Bronchial epithelial cell (primary cell): ENCODE measurements at places on chromosomes 4 and X. TPM values are rescaled to one million over a fixed set of nuclear protein-coding genes. Genes with fewer than 3 reads are reported as not detected.

CLDN34 gene
- not detected in 2 replicates for total RNA-seq

PRSS12 gene
- total RNA-seq: 24.2 and 33.7 TPM in 2 replicates

ASB9 gene
- total RNA-seq: not detected in 2 replicates

PDLIM5 gene
- 82.9 and 121 TPM in 2 replicates for total RNA-seq

SCML1 gene
- 4.0 and 4.2 TPM in 2 replicates for total RNA-seq

ASMT gene
- under 0.01 and 0.13 TPM in 2 replicates for total RNA-seq

GPC3 gene
- total RNA-seq: 0.26 and 0.90 TPM in 2 replicates

ADH1C gene
- 0.26 TPM in 1 of 2 replicates, not detected in the other for total RNA-seq

EVC2 gene
- total RNA-seq: 8.2 and 9.5 TPM in 2 replicates

IL1RAPL1 gene
- total RNA-seq: not detected in 2 replicates

CC2D2A gene
- 5.5 and 5.8 TPM in 2 replicates for total RNA-seq

SYP gene
- under 0.01 TPM in 2 replicates for total RNA-seq

SOWAHD gene
- under 0.01 TPM in 2 replicates for total RNA-seq

DDX60 gene
- total RNA-seq: 2.8 and 2.9 TPM in 2 replicates

TNMD gene
- not detected in 2 replicates for total RNA-seq

FRG2 gene
- not detected in 2 replicates for total RNA-seq

SPIN2A gene
- total RNA-seq: 0.13 TPM in 1 of 2 replicates, not detected in the other

CHRNA9 gene
- 0.13 and 0.26 TPM in 2 replicates for total RNA-seq

SLC10A7 gene
- 7.4 and 10.4 TPM in 2 replicates for total RNA-seq

F8A1 gene
- total RNA-seq: 0.64 and 0.79 TPM in 2 replicates

TMSB15C gene
- total RNA-seq: 0.79 and 1.8 TPM in 2 replicates

PRSS48 gene
- not detected in 2 replicates for total RNA-seq

ANKRD17 gene
- 41.9 and 45.6 TPM in 2 replicates for total RNA-seq

BEX2 gene
- total RNA-seq: 46.6 and 79.8 TPM in 2 replicates

OTC gene
- total RNA-seq: not detected in 2 replicates

LAGE3 gene
- 7.2 and 14.7 TPM in 2 replicates for total RNA-seq

ADAM29 gene
- not detected in 2 replicates for total RNA-seq

RAB40A gene
- total RNA-seq: under 0.01 and 0.13 TPM in 2 replicates

PCDH10 gene
- under 0.01 TPM in 2 replicates for total RNA-seq

SSX2 gene
- total RNA-seq: not detected in 2 replicates

ASB12 gene
- not detected in 2 replicates for total RNA-seq

FHIP1A gene
- total RNA-seq: 20.8 and 25.2 TPM in 2 replicates

FAM47B gene
- total RNA-seq: not detected in 2 replicates

MAGEB2 gene
- not detected in 2 replicates for total RNA-seq
